Fibroblast of lung (primary cell): ENCODE measurements at places on chromosomes 1 and 21. TPM values are rescaled to one million over a fixed set of nuclear protein-coding genes. Genes with fewer than 3 reads are reported as not detected.
A peak's percentile ranks its signal among the peaks of the same experiment; 100 is the strongest.

- no peak for DNase-seq
These were observed 28.8 kb downstream of the CD101 start for GRCh38 chr1:117030271-117030877.

GRCh38 chr1:65002156-65002507, 35.8 kb upstream of the JAK1 start:
- DNase-seq = no peak

- no peak for DNase-seq
These were observed 4.3 kb upstream of the CSF1 start for GRCh38 chr1:109906160-109906838.

- DNase-seq = peak; percentile 83
These were observed 7.7 kb downstream of the TLR5 start for GRCh38 chr1:223135176-223135942.

DNA sequence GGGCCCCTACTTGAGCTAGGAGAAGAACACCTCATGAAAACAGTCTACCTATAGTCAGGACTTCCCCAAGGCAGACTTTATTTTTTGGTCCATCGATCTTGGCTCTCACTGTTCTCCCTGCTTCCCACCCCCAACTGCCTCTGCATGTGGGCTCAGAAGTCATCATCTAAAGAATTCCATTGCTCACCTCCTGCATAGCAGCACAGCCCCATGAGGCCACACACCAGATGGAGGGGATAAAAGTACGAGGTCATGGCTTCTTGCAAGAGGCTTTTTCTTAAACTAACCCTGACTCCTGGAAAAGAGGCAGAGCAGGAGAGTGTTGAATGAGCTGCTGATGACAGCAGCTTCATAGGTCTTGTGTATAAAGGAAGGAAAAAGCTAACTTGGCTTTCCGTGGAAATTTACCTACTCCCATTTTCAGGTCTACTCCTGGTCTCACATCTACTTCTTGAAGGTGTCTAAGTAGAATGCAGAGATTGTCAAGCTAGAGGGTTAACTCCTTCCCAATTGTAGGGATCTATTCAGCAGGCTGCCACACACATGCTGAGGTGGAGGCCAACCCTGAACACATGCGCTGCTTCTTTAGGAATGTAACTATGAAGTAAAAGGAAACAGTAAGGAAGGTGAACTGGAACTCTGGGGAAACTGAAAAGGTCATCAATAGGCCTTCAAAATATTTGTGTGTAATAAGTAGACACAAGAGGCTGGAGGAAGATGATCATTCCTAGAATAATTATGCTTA, 18.7 kb downstream of the WNT2B start:
- no peak for DNase-seq

GRCh38 chr1:217077426-217077825, 354.2 kb upstream of the ESRRG start:
- DNase-seq = no peak

DNA sequence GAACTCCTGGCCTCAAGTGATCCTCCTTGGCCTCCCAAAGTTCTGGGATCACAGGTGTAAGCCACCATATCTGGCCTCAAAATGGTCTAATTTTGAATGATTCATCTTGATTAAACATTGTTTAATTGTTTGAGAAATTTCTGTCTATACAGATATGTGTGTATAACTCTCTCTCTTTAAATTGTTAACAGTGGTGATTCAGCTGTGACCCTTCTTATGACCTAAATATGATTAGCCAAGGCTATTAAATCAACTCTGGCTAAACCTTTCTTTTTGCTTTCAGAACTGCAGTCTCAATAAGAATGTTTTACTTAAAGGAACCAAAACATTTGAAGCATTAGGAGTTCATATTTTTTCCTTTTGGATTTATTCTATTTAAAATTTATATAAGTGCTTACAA, 19.2 kb upstream of the B3GALT5 start:
- peak; percentile 3 for DNase-seq

DNA sequence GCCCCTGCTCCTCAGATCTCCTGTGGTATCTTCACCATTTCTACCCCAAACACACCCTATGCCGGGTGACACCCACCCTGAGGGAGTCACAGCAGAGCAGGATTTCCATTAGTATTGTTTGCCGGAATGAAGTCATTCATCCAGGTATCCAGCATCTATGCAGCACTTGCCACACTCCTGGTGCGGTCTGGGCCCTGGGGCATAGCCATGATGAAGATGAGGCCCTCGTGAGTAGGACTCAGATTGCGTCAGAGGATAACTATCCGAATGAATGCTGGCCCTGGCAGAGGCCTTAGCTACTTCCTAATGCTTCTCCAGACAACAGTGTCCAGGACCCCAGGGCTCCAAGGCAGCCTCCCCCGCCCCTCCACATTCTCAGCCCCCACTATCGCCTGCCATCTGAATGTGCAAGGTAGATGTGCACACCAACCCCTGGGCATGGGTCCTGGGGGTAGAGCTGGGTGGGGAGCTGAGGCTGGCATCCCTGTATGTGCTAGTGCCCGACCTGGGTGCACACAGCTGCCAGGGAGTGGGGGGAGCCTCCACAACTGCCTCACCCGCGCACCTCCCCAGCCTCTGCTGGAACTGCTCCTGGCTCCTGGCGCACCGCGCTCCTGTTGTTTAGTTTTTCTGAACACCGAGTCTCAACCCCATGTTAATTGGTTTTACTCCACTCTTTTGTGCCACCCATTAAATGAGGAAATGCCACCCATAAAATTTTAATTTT, 25.5 kb upstream of the ZC3H12A start:
- DNase-seq = no peak

DNA sequence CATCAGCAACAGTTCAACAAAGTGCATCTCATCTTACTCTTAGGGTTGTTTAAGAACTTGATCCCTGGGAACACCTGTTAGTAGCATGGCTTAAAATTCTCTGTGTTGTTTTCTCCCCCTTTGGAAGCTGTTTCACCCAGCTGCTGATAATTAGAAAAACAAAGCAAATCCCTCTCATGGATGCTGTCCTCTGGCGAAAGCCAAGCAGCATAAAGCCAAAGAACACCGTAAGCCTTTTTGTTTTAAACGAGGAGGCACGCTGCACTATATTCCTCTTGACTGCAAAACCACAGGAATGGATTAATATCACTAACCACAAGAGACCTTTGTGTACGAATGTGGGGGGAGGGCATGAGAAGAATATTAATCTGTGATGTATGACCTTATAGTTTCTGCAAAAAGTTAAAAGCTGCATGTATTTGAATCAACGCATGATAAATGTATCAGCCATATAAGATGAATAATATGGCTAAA, 923.2 kb downstream of the LTN1 start:
- peak; percentile 92 for DNase-seq

GRCh38 chr1:217139513-217139912, 416.3 kb upstream of the ESRRG start:
- no peak for DNase-seq

DNA sequence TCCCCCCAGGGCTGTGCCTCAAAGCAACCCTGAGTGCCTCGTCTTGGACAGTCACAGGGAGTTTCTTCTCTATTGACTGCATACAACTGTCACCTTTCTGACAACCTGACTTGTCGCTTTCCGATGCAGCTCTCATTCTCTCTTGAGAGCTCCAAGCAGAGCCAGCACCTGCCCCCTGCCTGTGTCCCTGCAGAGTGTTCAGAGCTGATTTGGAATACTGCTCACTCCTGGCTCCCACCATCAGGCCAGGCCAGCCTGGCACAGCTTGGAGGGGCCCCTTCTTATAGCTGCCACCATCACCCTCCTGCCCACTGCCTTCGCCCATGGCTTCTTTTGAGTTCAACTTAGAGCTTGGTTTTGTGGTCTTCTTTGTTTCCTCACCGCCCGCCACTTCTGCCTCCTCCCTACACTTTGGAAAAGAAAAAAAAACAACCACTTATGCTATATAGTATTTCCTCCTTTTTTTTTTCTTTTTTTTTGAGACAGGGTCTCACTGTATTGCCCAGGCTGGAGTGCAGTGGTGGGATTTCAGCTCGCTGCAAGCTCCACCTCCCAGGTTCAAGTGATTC, 12.3 kb downstream of the NCF2 start:
- no peak for DNase-seq

GRCh38 chr1:160362168-160362957, 4.5 kb upstream of the NHLH1 start:
- peak; percentile 43 for DNase-seq

DNA sequence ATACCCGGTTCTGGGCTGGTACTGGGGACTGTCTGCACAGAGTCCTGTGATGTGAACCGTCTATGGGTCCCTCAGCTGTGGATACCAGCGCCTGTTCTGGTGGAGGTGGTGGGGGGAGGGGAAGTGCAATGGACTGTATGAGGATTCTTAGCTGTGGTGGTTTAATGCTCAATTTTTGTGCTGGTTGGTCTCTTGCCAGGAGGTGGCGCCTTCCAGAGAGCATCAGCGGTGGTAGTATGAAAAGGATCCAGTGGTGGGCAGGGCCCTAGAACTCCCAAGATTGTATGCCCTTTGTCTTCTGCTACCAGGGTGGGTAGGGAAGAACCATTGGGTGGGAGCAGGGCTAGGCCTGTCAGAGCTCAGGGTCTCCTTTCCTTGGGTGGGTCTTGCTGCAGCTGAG, 89.4 kb upstream of the B3GALT2 start:
- no peak for DNase-seq

DNA sequence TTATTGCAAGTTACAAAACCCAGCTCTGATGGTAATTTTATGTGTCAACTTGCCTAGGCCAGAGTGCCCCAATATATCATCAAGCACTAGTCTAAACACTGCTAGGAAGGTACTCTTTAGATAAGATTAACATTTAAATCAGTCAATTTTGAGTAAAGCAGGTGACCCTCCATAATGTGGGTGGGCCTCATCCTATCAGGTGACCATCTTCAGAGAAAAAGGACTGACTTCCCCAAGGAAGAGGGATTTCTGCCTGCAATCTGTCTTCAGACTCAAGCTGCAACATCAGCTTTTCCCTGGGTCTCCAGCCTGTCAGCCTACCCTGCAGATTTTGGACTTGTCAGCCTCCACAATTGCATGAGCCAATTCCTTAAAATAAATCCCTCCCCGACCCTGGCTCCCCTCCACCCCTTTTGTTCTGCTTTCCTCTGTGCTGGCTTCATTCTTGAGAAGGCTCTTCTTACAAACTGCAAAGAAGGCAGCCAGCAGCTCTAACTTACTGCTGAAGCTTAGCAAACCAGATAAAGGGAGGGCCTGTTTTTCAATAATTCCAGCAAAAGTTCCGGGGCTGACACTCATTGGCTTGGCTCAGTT, 56.4 kb upstream of the RUNX3 start:
- DNase-seq = no peak

GRCh38 chr1:8754993-8755392, 62.4 kb downstream of the RERE start:
- DNase-seq = no peak

DNA sequence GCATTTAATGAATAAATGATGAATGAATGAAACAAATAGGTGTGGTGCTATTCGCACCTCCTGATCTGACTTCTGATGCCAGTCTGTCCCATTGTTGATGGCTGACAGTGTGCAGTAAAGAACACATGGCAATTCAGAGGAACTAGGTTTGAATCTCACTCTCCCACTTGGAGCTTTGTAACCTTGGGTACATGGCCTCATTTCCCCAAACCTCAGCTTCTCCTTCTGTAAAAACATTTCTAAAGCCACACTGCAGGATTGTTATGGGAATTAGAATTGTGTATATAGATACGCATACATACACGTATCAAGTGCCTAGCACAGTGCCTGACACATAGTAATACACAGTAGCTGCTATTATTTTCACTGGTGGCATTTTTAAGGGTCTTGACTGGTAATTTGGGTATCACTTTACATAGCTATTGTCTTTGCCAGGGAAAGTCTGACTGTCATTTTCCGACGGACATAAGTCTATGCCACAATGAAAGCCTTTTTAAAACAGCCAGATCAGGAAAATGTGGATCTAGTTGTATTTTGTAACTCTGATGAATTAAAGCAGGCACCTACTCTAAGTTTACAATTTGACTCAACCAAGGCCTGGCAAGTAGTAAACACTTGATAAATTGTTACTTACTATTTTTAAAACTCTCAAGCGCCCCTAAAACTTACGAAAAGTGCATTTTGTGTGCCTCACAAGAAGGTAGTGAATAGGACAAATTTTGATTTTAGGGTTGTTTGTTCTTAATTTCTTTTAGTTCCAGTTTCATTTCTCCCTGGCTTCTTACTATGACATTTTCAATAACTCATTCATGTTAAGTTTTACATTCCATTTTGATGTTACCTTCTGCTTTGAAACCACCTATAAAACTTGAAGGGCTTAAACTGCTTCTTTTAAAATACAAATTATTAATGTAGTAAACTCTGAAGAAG, 164.4 kb downstream of the SDCCAG8 start:
- no peak for DNase-seq

DNA sequence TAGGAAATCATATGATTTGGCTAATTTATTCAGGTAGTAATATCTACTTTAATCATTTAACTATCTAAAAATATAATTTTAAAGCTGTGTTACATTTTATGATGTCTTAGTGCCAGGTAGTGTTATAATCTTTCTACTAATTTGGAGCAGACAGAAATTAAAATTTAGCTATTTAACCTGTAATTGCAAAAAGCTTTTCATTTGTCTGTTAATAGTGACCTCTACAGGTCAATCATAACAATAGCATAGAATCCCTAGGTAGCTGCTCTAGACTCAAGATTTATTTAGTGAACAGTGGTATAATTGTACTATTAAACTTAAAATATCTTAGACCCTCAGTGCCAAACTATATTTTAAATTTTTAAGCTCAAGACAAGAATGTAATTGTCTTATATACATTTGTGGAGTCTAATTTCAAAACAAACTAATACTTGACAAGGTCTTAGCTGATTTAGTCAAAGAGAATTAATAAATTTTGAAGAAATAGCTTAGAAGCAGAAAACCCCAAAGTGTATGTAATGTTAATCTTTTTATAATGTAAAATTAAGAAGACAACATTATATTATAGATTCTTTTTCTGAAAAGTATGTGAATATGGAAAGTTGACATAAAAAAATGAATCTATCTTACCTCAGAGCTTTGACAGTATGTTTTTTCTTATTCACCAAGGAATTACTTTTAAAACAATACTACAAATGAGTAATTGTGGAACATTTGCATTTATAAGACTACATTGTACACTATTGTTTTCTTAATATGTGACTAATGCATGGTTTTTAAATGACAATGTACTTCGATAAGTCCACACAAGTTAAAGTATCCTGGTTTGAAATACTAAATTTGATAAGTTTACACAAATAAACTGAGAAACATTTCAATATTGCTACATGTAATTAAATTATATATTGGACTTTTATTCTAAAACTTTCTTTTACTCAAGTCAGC, 64.1 kb upstream of the RNPC3 start:
- peak; percentile 35 for DNase-seq

GRCh38 chr1:33094971-33095604, 14.1 kb downstream of the AZIN2 start:
- peak; percentile 62 for DNase-seq

- DNase-seq = peak; percentile 75
These were observed 9.8 kb downstream of the BTG3 start for GRCh38 chr21:17602874-17603273.

The VHLL gene
- total RNA-seq = not detected in 2 replicates

The TP73 gene
- total RNA-seq = not detected in 2 replicates

The PTPN22 gene
- total RNA-seq = 0.26 and 0.33 TPM in 2 replicates

The THEMIS2 gene
- total RNA-seq = 12.3 and 43.6 TPM in 2 replicates

The KRTAP13-2 gene
- total RNA-seq = not detected in 2 replicates

The ZNF648 gene
- total RNA-seq = not detected in 2 replicates

The PIK3C2B gene
- total RNA-seq = 1.0 and 2.5 TPM in 2 replicates

The NECTIN4 gene
- under 0.01 and 0.33 TPM in 2 replicates for total RNA-seq

The SH3GLB1 gene
- 33.4 and 41.5 TPM in 2 replicates for total RNA-seq

The CNR2 gene
- not detected in 2 replicates for total RNA-seq

The SLFNL1 gene
- total RNA-seq = 0.51 and 0.66 TPM in 2 replicates

The FCGR3A gene
- total RNA-seq = not detected in 2 replicates

The ACTN2 gene
- under 0.01 and 0.17 TPM in 2 replicates for total RNA-seq
